ENCODE measurements at places on chromosomes 11 and 22.

GRCh38 chr22:47337161-47337621 is 574.7 kb downstream of the TBC1D22A start:
- DNase-seq, result no peak

DNA sequence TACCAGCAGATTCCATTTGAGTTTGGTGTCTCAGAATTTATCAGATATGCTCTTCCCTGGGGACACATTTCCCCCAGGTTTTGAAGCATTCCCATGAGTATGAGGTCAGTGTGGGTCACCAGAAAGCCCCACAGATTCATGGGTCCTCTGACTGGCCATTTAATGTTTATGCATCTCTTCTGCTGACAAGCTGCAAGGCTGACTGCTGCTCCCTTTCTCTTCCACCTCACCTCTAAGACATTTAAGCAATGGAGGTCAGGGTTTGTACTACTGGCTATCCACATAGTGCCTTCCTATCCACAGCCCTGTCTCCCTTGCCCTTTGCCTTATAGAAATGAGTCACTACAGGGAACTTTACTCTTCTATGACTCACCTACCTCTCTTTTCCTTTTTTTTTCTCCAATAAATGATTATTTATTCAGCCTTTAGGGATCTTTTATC is 106.0 kb upstream of the TIMP3 start:
- DNase-seq, result no peak

GRCh38 chr11:73185680-73186293 is 32.3 kb upstream of the P2RY2 start:
- no peak for DNase-seq

DNA sequence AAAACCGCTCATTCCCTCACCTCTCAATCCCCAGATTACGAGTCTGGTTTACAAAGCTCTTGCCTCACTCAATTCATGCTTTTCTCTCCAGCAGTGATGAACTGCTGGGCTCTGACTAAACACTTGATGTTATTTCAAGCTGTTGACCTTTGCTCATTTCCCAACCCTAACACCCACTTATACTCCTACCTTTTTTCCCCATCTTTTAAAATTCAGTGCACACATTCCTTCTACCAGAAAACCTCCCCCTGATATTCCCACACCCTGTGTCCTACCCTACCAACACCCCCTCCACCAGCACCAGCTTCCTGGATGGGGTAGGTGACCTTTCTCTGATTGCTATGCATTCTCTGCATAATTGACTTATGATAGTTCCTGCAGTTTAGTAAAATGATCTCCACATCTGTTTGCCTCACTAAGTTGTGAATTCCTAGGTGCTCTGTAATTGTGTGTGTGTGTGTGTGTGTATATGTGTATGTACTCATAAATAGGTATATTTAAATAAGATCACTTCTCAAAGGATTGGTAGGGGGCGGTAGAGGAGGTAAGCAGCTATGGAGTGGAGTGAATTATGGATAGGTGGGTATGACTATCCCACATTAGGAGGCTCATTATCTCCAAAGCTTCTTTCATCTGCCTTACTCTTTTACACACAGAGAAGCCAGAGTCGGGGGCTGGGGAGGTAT is 842 bp downstream of the HEPACAM start:
- no peak for DNase-seq

DNA sequence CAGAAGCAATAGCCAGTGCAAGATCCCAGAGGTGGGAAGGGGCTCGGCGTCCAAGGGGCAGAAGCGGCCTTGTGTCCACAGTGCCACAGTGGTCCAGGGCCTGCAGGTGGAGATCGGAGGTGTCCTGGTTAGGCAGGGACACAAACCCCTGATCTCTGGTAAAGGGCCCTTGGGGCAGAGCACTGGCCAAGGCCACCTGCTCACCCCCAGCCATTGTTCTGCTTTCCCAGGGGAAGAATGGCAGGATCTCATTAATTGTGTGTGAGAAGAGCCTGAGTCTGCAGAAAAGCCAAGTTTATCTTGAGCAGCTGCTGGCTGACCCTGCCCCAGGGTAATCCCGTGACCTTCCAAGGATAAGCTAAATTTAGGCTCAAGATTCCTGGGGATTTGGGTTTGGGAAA is 3.1 kb upstream of the CLDN5 start:
- DNase-seq, result no peak

GRCh38 chr22:46075764-46076531 is 74.4 kb upstream of the PPARA start:
- DNase-seq, result no peak

GRCh38 chr11:126406368-126406767 is 50.9 kb downstream of the ST3GAL4 start:
- DNase-seq, result no peak

GRCh38 chr22:43272869-43273318 is 70.3 kb downstream of the SCUBE1 start:
- no peak for DNase-seq
